Stimulated activated CD4-positive, alpha-beta T cell treated with anti-CD3 and anti-CD28 coated beads, Interleukin-4, amount 100 ng/mL, for 24 hours (primary cell): ENCODE measurements at places on chromosomes 2 and 18.

DNA sequence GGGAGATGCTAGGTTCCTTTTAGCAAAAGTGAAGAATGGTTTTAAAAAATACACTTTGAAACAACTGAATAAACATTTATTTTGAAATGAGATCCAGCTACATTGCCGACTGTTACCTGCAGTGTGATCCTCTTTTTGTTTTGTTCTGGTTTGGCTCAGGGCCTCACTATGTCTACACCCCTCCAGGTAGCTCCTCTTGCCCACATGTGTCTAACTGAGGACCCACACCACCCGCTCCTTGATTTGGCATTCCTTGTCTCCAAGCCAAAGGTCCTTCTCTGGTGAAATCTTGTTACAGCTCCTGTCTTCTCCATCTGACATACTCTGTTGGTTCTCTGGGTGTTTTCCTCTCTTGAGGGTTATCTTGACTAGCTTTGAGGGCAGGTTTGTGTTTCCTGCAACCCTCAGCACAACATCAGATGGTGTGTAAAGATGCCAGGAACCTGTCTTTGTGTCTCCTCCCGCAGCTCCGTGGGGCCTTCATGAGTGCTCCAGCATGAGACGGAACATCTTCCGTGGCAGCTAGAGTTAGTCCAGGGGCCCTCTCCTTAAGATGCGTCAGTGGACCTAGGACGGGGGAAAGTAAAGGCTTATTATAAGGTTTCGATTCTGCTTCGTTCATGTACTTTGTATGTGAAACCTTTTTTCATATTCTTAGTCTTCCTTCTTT is 32.1 kb downstream of the MAP4K4 start:
- DNase-seq = peak; percentile 36

GRCh38 chr2:57862727-57863126 is 183.9 kb upstream of the VRK2 start:
- DNase-seq = no peak

- DNase-seq = no peak
Observed at GRCh38 chr2:173584676-173585458, 230.2 kb downstream of the CDCA7 start.

DNA sequence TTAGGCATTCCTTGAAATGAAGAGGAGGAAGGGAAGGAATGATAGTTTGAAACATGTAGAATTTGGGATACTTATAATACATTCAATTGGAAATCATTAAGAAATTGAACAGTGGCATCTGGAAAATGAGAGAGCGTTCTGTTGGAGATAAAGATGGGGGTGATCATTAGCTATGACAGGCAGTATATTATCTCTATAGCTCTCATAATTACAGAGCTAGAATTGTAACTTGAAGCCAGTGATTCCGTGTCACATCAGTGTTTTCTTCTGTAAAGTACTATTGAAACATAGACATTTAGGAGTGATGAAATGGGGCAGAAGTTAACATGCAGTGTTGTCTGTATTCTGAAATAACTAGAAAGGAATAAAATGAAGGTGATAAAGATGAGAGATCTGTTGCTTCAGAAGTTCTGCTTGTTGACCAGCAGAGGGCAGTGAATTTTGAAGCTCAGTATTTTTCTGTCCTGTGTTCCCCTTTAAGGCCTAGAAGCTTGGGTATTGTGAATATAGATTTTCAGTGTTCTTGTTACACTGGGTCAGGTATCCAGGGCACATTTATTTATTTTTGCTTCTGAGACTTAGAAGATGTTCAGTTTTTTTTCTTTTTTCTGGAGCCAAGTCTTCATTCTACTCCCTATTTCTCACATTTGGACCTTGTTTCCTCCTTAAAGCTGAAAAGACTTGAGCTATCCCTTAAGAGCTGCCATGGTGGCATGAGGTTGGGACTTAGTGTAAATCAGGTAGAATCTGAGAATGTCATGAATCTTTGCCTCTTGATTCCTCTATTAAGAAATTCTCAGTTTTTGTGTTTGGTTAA is 157.4 kb downstream of the TAF4B start:
- DNase-seq = no peak

DNA sequence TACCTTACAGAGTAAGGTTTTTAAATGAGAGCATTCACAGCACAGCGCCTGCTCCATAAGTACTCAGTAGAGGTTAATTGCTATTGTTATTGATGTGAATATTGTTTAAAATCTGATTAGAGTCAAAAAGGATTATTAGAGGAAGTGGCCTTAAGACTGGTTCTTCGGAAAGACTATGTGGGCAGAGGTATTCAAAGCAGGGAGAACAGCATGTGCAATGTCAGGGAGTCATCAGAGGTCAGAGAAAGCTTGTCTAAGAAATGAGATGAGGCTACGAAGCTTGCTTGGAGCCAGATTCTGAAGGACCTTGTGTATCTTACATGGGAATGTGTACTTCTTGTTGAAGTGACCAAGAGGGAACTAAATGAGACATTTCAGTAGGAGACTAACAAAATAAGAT is 49.8 kb downstream of the PMS1 start:
- no peak for DNase-seq

GRCh38 chr2:158393886-158394285 is 62.7 kb downstream of the CCDC148 start:
- DNase-seq = no peak

DNA sequence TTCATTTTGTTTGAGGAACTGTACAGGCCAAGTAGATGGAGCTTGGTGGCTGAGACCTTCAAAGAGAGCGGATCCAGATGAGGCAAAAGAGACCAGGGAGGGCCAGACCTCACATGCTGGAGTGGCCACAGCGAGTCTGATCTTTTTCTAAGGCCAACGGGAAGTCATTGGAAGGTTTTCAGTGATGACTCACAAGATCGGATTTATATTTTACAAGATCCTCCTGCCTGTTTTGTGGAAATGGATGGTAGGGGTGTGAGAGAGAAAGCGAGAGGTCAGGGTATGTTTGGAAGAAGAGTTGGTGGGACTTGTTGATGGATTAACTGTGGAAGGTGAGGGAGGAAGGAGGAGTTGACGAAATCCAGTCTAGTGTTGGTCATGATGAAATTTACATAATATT is 44.6 kb upstream of the TUBA3D start:
- DNase-seq = no peak

DNA sequence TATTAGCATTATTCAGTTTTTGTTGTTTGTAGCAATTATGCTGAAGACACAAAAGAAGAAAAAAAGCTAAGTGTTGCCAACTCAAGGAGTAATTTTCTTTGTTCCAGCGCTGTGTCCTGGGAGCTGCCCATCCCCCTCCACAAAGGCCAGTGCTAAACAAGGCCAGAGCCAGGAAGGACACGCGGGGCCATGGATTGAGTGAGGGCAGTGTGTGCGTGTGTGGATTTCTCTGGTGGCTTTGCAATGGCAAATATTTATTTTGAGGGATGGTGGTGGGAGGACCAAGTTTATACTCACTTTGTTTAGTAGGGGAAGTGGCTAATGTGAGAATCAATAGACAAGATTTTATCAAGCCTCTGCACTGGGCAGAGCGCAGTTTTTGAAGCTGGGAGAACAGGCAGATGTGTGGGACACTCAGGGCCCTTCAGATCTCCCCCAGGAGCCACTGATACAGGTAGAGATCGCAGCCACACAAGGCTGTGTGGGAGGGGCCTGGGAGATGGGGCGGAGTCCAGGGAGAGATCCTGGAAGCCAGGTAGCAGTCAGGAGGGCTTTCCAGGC is 11.4 kb downstream of the AGAP1 start:
- DNase-seq = no peak

GRCh38 chr2:18436503-18437005 is 123.9 kb downstream of the RDH14 start:
- no peak for DNase-seq

DNA sequence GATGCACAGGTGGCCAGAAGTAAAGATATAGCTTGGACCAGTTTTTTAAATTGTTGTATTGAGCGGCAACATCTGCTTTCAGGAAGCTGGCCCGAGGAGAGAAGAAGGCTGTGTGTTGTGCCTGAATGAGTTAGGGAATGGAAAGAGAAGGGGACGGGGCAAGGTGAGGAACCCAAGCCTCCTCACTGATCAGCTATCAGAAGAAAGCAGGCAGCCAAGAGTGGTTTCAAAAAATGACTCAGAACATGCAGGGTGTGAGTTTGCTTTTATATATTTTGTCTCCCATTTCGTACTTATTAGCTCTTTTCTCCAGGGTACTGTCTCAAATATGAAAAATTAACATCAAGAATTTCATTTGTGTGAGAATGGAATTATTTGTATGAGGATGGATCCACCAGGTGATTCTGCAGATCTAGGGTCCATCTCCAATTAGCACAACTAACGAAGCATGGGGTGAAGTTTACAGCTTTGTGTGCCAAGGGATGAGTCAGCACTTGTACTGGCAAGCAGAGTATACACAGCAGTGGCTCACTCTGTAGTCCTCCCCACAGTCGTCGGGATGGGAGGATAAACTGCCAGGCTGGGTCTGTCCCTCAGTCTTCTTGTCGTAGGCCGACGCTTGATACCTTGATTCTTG is 175.7 kb downstream of the PIEZO2 start:
- no peak for DNase-seq

DNA sequence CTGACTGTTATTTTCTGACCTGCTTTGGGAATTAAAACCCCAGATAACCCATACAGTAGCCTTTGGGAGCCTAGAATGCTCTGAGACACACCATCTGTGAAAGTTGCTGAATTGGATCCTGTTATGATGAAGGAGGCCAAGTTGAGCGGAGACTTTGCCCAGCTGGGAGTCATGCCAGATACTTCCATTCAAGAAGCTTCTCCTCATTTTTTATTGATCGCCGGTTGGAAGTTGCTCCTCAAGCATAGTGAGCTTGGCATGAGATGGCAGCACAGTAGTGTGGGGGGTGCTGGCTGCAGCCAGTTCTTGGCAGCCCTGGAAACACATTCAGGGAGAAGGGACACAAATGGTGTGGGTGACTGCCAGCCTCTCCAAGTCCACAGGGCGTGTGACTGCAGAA is 270.7 kb upstream of the NRP2 start:
- DNase-seq = no peak

DNA sequence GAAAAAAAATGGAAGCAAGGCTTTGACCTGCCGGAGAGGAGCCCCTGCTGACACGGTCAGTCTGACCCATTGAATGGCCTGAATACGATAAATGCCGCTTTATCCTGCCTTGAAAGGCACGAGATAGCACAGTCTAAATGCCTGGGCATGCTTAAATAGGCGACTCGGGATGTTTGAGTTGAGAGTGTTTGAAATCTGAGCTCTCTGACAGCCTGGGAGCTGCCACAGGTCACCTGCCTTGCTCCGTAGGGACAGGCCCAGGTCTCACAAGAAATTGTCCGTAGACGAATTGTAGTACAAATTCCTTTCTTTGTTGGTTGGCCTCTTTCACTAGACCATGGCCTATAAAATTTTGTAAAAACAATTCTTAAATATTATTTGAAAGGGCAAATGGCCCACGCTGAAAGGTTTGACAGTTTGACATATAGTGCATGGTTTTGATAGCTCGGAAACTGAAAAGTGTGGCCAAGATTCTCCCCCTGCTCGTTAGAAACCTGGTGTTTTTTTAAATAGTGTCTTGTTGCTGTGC is 72.8 kb downstream of the MEIS1 start:
- no peak for DNase-seq

- no peak for DNase-seq
Observed at GRCh38 chr2:28624436-28624792, 127.2 kb upstream of the PPP1CB start.

GRCh38 chr2:48534781-48535180 is 4.8 kb downstream of the STON1 start:
- DNase-seq = no peak

DNA sequence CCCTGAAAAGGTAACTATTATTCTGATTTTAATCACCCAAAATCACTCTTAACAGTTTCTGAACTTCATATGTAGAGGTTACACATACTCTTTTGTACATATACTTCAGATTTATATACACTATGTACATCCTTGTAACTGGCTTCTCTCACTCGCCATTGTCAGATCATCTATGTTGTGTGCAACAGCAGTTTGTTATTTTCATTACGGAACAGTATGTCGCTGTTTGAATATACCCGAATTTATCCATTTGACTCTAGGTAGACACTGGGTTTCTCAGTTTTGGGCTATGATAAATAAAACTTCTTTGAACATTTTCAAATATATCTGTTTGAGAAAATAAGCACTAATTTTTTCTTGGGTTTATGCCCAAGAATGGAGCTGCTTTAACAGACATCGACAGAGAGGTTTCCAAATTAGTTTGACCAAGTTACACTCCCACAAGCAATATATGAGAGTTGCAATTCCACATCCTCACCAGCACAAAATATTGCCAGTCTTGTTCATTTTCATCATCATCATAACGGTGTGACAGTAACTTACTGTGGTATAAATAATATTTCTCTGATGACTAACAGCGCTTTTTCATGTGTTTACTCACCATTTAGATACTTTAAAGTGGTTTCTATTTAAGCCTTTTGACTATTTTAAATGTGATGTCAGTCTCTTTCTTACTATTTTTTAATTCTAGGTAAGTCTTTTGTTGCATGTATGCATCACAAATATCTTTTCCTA is 80.9 kb downstream of the SMC6 start:
- DNase-seq = no peak

DNA sequence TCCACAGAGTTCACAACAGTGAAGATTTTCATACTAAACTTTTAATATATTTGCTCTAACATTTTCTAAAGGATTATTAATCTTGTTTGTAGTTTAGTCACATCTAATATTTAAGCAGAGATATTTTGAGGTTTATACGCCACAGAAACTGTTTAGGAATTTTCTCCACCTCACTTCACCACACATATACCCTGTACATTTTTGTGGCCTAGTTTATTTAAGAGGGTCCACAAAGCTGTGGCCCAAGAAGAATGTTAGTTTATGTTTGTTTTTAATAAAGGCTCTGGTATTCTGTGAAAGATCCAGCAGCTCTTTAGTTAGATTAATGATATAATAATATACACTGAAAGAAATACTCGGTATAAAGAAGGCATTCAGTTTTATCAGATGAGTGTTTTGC is 132.7 kb upstream of the TTC27 start:
- DNase-seq = no peak

DNA sequence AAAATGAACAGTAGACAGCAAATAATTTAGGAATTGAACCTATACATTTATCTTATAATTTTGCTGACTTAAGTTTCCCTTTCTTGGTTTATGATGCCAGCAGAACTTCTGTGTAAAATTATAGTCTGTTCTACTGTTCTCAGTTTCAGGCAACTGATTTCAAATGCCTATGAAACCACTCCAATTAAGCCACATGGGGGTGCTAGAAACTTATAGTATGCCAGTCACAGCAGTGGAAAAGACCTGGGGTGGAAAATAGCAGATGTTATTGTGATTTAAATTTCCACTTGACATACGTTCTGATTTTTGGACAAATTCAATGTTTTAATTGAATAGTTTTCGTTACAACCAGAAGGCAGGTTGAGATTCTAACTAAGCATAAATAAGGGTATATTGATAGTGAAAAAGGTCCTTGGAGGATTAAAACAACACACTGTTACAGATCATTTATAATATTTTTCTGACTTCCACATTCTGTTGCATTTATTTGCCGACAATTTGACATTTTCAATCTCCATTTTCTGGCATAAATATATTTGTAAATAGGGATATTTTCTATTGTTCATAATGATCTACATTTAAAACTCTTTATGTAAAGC is 61.4 kb downstream of the CPS1 start:
- DNase-seq = no peak
